ENCODE measurements at places on chromosomes 5 and 9. TPM values are rescaled to one million over a fixed set of nuclear protein-coding genes. Genes with fewer than 3 reads are reported as not detected.

DNA sequence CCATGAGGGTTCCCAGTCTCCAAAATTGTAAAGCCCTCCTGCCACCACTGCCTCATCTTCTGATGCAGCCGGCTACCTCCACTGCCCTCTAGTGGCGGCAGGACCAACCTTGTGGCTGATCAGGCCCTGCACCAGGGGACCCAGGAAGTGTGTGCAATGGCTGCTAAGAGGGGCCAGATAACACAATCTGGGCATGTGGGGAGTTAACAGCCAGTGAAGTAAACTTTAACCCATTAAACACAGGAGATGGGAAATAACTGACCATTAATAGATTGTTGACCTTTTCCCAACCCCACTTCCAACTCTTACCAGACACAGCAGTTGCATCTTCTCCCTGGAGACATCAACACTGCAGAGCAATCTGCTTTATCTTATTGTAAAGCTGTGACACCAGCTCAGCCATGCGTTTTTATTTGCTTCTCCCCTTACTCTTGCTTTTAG, 63.3 kb downstream of the FREM1 start:
- peak; percentile 71 for DNase-seq

DNA sequence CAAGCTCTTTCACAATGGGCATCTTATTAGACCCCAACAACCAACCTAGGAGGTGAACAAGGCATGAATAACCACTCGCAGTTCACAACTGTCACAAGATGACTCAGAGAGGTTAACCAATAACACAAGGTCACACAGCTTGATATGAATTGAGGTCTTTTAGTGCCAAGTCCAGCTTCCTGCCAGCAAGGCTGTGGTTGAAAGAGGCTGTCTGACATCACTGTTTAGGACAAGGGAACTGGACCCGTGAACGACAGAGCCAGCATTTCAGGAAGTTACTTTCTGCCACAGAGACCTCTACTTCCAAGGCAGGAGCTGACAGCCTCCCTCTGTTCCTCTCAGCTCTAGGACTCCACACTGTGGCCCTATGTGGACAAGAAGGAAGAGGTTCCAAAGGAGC, 53.4 kb upstream of the ALDH1B1 start:
- no peak for DNase-seq

DNA sequence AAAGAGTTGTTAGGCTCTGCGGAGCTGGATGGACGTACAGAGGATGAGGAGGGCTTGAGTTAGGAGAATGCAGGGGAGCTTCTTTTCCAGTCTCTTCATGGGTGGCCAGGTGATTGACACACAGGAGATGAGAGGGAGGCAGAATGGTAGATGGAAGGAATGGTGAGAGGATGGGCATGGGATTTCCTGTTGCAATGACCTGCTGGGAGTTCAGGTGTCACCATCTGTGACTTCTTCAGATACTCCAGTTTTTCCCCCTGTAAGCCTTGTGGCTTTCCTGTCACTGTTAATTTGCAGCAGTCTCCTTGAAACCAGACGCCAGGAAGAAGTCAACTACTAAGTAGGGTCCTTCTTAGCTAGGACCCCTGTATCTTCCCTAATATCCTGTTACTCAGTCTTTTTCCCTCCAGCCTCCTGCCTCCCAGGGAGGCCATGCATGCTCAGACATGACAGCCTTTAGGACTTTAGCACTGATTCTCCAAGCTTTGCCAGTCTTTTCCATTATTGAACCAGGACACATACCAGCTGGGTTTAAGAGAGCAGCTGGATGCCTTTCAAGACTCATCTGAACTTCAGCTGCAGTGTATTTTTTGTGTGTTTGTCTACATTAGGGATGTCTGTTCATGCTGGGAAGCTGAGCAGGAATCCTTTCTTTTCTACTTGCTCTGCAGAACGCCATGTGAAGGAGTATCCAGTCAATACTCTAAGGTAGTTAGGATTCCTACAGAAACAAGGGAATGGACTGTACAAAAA, 67.2 kb upstream of the CD180 start:
- no peak for DNase-seq

DNA sequence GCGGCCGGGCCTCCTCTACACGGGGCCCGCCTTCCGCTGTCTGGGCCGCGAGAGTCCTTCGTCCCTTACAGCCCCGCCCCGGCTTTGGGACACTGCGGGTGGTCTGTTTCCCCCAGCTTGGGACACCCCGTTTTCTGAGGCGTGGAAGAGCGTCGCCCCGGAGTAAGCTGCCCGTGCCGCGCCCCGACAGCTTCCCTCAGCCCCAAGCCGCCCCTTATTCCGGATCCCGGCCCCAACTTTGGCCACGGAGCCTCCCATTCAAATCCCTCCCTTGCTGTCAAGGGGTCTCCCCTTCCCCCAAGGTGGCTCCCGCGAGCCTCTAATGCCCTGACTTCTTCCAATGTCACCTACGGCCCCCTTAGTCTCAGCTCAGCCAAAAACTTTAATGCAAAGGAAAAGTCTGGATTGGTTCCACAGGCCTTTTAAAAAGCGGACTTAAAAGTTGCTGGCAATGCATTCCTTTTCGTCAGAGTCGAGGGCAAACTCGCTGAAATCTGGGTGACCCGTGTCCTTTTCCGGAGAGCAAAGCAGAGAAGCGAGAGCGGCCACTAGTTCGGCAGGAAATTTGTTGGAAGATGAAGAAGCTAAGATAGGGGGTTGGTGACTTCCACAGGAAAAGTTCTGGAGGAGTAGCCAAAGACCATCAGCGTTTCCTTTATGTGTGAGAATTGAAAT, 19.8 kb downstream of the EXOSC2 start:
- peak; percentile 52 for DNase-seq

GRCh38 chr5:151663617-151664293, 23.0 kb downstream of the SPARC start:
- no peak for DNase-seq

DNA sequence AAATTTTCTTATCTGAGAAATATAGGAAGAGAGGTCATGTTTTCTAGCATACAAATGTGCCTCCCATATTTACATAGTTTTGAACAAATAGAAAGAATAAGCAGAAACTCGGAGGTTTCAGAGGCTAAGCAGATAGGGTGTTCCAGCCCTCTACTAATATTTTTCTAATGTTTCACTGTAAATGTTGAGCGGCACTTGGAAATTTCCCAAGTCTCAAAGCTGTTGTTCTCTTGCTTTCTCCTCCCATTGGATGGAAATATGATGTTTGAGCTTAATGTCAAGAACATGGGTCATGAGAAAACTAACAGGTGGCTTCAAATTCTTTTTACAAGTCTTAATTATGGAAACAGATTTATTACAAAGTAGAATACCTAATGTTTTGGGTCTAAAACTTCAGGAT, 5.1 kb downstream of the SPINK1 start:
- DNase-seq = no peak

GRCh38 chr9:107637421-107638420, 148.2 kb upstream of the KLF4 start:
- peak; percentile 90 for DNase-seq

GRCh38 chr9:17531642-17532254, 47.1 kb upstream of the SH3GL2 start:
- DNase-seq = peak; percentile 47

- DNase-seq = no peak
These were observed 6.1 kb downstream of the C7 start for GRCh38 chr5:40915341-40915926.

DNA sequence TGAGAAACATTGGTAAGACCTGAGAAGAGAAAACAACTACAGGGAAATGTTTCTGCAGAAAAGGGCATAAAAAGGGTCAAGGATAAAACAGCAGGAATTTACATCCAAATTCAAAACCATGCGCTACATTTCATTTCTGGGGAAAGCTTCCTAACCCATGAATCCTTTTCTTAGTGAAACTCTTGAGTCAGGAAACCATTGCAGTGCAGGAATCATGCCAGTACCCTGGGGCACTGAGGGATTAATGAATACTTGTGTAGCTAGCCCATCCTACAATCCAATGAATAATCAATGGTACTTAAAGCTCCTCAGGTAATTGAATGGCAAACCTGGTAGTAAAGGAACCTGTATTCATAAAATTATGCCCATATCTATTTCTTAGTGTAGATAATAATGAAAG, 580.5 kb downstream of the TLE1 start:
- DNase-seq = no peak

DNA sequence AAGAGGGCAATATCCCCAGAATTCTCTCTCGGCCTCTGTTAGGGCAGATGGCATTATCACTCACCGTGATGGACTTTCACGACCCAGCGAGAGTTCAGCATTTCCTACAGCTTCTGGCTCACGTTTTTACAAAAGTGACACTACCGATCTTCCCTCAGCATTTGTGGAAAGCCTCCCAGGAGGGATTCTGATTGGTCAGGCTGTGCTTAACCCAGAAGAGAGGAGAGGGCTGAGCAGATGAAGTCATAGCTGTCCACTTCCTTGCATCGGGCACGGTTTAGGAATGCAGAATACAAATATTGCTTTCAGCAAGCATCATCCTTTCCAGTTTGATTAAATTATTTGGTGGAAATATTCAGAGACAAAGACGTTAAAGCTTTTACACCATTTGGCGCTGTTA, 277.4 kb upstream of the MSX2 start:
- DNase-seq = no peak

DNA sequence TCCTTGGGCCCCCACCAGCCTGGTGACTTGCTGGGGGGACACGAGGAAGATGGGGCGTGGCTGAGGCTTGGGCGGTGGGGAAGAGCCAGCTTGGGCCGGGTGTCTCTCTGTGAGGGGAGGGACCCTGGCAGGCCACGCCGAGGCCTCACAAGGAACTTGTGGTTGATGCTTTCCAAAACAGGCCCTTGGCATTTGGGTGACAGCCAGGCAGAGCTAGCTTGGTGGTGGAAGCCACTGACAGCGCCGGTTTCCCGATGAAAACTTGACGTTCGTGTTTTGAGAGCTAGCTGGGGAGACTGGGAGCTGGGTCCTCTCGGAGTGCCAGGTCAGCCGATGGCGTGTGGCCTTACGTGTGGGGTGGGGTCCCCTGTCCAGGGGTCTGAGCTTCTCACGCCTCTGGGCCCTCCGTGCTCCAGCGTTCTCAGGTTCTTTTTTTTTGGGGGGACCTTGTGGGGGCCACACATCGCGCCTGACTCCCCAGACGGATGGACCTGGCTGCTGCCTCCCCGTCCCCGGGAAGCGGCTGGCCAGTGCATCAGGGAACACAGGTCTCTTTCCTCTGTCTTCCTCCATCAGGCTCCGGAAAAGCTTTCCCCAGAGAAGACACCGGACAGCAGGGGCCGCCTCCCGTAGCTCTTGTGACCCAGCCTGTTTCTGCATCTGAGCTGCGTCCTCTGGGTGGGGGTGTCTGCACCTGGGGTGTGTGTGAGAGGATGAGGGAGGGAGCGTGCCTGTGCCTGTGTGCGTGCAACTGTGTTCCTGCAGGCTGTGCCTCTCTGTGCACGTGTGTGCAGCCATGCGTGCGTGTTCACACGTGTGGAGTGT, 129.3 kb upstream of the LPCAT1 start:
- no peak for DNase-seq

ZNG1C gene
- 26.7 TPM for total RNA-seq

PAPPA gene
- 0.82 TPM for total RNA-seq

LCN10 gene
- 2.4 TPM for total RNA-seq

Data from left colon (tissue), 2 donors.